ENCODE measurements at places on chromosomes 7 and 10.

DNA sequence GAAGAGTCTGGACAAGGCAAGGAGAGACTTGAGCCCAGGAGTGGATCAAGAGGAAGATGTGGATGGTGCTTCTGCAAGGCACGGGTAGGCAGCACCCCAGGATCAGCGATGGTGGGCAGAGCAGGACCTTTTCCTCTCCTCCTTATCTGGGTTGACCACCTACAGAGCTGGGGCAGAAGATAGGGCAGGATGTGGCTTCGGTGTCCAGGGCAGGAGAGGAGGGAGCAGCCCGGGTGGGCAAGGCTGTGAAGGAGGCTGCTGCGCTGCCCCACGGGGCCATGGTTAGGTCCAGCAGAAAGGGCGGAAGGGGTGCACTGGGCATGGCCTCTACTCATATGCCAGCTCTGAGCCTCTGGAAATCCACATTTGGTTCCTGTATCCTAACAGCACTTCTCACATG lies 20.0 kb upstream of the PARP12 start:
- no peak for DNase-seq

DNA sequence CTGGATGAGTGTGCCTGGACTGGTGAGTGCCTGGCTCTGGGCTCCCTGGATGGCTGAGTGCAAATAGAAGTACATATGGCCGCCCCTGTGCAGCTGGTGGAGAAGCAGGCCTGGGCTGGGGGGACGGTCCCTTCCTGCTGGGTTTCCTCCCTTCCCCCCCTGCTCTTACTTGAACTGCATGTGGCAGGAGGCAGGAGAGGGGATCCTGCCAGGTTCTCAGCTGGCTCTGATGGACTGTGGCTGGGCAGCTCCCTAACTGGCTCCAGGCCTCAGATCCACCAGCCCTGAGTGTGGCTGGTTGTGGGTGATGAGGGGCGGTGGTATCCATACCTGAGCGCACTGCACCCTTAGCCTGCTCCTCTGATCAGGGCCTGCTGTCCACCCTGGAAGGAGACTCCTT lies 26.9 kb downstream of the ADCY1 start:
- no peak for DNase-seq

DNA sequence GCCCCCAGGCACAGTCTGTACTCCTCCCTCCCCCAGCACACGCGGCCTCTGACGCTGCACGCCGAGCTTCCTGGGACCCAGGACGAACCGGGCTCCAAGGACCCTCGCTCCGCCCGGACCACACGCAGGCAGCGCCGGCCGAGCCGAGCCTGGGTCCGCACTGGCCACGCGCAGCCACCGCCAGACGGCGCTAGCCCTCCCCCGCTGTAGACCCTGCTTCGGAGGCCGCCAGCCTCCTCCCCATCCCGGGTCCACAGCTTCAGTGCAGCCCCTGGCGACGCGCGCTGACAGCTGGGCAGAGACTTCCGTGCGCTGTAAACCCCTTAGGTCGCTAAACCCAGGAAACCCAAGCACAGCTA lies 936 bp upstream of the TCERG1L start:
- DNase-seq = no peak

DNA sequence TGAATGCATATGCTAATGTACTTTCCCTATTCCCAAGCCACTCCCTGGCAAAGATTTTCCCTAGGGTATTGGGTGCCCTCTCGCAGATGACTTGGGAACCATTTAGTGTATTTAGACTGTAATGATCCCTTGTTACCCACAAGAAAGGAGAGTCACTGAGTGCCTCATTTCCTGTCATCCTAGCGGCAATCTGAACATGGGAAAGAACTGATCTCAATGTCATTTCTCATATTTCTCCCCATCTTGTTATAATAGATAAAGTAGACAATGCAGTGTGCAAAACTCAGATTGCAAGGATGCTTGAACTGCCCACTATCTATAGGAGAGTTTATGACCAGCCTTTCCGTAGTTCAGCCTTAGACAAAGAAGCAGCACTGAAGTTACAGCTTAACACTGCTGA lies 123.3 kb downstream of the MICU1 start:
- no peak for DNase-seq

DNA sequence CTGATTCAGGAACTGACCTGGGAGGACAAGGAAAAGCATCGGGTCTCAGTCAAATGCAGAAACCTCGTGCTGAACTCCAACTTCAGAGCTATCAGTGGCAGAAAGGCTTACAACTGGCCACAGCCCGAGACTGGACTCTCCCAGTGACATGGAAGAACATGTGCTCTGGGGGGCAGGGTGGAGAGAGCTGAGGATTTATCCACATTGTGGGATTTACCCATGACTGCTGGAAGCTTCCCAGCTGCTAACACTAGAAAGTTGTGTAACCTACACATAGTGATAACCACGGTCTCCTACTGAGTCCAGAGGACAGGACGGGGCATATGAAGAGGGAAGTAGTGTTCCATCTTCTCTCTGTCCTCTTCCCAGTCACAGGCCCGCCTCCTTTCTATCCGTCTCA lies 103.4 kb downstream of the ITIH5 start:
- DNase-seq = no peak

DNA sequence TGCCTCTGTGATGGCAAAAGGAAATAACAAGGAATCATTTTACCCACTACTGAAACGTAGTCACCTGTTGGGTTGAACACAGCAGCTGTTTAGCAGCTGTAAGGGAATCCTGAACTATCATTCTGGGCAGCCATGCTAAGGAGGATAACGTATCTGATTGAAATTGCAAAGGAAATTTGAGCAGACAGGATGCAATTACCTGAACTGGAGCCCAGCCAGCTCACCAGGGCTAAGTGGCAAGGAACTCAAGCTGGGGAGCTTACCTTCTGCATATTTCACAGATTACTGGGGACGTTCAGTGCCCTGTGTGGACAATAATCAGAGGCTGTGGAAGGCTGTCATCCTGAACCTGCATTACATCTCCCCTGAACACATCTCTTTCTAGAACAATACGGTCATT lies 650.5 kb downstream of the SORCS3 start:
- no peak for DNase-seq

GRCh38 chr7:2635810-2636701 lies 4.3 kb downstream of the TTYH3 start:
- no peak for DNase-seq

DNA sequence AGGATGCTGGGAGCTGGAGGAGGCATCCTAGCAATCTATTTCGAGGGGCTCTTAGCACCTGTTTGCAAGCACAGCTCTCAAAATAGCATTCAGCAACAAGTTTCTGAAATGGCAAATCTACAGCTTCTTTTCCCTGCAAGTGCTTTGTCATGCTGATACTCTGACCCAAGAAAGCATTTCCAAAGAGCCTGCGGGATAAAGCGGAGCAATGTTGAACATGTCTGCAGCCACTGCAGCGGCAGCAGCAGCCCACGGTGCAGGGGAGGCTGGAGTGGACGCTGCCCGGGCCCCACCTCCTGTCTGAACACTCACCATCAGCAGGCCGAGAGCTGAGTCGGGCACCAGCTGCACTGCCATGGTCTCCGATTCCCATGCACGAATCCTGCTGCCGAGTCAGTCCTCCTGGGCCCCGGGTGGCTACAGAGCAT lies 964 bp downstream of the FRMD4A start:
- DNase-seq = no peak

GRCh38 chr10:118850418-118851061 lies 95.8 kb upstream of the CACUL1 start:
- DNase-seq = peak; percentile 19

GRCh38 chr10:106147021-106147420 lies 1017.5 kb downstream of the SORCS1 start:
- DNase-seq = no peak

- no peak for DNase-seq
Observed at GRCh38 chr7:80453699-80454340, 58.0 kb downstream of the GNAT3 start.

DNA sequence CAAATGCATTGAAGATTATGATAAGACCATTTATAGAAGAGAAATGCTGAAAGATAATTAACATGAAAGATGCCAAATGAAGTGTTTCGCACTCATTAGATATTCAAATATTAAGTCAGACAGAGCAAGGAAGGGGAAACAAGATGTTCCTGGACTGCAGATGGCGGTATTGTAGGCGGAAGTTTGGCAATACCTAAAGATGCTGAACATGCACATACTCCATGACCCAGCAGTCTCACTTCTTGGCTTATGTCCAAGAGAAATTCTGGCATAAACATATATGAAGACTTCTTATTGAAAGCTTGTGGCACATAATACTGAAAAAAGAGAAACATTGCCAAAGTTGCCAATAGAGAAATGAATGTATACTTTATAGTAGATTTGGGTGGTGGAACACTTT lies 325.4 kb upstream of the SEMA3C start:
- no peak for DNase-seq

DNA sequence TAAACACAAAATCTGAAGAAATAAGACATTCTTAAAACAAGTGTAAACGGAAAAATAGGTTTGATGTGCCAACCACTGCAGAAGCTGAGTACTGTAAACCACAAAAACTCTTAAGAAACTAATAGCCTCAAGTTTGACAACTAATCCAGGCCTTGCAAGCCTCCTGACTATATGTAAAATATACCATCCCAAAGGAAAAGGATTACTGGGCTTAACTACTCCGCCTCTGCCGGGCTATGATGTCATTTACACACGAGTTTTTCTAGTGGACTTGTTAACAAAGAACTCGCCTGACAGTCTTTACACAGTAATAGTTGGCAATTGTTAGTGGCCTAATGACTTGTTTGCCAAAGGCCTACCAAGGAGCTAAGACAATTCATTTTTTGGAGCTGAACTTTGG lies 2.1 kb downstream of the KIF5B start:
- no peak for DNase-seq

DNA sequence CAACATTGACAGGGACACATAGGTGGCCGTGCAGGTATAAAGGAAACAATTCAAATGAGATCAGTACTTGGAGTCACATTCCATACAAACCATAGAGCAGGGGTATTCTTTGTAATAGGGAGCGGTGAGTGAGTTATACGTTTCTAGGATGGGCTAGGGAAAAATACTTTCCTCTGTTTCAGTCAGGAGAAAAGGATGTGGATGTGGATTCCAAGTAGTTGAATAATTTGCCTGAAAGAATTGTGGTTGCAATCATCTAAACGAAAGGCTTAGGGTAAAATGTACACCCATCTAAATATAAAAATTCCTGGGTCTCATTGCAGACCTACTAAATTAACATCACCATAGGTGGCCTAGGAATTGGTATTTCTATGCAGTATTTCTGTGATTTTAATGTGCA lies 270.7 kb upstream of the IGFBP3 start:
- no peak for DNase-seq

GRCh38 chr7:24958399-24958798 lies 21.6 kb downstream of the OSBPL3 start:
- no peak for DNase-seq

GRCh38 chr10:45471059-45471458 lies 97.0 kb downstream of the ALOX5 start:
- no peak for DNase-seq

- peak; percentile 11 for DNase-seq
Observed at GRCh38 chr7:28093623-28094232, 86.9 kb downstream of the JAZF1 start.

- DNase-seq = no peak
Observed at GRCh38 chr7:136664537-136664936, 203.9 kb upstream of the CHRM2 start.

DNA sequence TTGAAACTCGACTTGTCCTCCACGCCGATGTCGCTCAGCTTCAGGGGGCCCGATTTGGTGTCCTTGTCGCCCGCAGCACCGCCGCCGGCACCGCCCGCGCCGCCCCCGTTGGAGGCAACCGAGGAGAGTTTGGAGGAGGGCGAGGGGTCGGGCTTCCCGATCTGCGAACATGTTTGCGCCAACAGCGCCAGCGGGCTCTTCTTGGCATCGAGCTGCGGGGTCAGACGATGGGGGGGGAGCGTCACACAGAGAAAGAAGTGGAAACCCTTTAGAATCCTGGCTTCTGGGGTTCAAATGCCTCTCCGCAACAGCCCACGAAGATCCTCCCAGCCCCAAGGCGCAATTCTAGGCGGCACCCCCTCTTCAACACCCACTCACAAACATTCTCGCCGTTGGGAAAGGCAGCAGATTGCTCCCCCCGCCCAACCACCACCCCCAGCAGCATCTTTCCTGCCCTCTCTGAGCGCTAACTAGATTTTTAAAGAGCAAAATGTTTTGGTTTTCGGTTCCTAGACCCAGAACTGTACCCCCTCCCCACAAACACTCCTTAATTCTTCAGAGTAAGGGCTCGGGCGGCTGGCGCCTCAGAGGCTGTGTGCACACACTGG lies 1.3 kb downstream of the ZNF503 start:
- no peak for DNase-seq

- DNase-seq = peak; percentile 36
Observed at GRCh38 chr10:119651514-119652360, 557 bp downstream of the BAG3 start.

DNA sequence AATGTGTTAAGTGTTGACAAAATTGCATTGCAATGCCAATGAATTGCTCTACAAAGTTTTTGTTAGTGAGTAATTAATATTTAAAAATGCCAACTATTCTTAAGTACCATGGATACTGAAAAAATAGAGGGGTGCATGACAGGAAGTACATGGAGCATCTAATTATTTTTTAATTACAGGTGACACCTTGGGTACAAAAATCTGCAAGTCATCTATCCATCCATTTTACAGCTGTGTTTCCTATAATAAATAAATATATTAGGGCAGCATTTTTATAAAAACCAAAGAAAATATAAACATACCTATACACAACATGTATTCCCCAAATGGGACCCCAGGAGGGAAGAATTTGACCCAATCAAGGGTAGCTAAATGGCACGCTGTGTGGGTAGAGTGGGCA lies 304.6 kb downstream of the XPNPEP1 start:
- DNase-seq = no peak

DNA sequence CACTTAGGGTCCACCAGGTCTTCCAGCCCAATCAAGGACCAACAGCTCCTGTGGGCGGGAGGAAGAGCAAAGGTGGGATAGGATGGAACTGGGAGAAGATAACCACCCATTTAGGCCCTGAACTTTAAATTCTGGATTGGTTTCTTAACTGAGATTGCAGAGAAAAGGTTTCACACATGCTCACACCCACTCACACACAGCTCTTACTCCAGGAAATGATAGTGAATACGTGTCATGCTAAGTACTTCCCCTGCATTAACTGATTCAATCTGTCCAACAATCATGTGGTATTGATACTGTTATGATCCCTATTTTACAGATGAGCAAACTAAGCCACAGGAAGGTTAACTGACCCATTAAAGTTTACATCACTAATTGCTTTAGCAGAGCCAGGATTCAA lies 4.6 kb upstream of the CYP3A4 start:
- DNase-seq = no peak

- no peak for DNase-seq
Observed at GRCh38 chr10:30176776-30177533, 117.6 kb upstream of the JCAD start.

DNA sequence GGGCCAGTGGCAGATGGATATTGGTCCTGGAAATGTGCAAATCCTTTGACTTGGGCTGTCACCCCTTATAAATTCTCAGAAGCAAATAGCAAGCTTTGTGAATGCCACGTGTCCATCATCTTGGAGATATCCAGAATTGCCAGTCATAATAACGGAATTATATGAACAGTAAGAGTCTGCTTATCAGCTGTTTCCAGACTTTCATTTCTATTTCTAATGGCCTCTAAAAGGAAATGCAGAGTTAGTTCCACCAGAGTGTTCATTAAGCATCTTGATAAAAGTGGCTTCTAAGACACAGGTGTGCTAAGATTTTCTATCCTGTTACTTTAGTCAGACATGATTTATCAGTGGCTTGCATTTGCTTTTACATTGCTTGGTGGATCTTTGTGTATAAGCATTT lies 87.4 kb downstream of the RAMP3 start:
- no peak for DNase-seq

GRCh38 chr7:135317676-135318325 lies 84.2 kb downstream of the STRA8 start:
- no peak for DNase-seq
